ENCODE measurements at places on chromosomes 3 and 15.

DNA sequence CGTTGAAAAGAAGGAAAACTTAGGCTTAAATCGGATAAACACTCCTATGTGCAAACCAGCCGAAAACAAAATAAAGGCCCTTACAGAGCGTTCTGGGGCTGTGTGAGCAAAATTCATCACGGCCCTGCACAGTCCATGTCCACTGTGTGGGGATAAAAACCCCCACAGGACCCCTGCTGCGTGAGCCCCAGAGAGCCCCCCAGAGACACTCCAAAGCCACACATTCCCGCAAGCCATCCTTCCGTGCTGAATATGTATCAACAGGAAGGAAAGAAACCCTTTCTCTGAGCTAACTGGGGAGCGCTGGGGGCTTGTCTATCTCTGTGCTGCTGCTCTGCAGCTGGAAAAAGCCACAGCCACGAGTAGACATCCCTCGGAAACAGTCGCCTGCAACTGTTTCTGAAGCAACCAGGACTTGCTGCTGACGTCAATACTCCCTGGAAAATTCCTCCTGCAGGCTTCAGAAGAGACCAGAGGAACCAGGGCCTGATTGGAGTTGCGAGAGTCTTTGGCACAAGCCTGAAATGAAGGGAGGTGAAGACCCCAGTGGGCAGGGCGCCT, 72.7 kb downstream of the NUP210 start:
- peak; percentile 14 for DNase-seq

DNA sequence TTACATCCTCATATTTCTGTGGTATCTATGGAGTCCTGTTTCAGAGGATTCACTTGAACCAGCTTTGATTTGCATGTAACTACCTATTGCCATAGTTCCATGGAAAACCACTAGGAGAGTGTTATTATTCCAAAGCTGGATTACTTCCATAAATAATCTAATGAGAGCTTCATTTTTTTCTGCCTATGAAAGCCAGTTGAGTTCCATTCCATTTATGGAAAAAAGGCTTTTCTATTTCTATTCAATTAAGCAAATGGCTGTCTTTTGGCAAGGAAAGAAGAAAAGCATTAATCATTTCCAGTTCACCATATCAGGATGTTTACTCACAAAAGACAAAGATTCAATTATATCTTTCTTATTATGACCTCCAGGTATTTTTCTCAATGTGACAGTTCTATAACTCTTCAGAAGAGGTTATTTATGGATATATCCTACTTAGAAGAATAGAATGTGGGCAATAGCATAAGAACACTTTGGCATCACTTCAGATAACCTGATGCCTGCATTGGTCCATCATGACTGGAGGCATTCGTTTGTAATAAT, 259.9 kb upstream of the ZPLD1 start:
- no peak for DNase-seq

DNA sequence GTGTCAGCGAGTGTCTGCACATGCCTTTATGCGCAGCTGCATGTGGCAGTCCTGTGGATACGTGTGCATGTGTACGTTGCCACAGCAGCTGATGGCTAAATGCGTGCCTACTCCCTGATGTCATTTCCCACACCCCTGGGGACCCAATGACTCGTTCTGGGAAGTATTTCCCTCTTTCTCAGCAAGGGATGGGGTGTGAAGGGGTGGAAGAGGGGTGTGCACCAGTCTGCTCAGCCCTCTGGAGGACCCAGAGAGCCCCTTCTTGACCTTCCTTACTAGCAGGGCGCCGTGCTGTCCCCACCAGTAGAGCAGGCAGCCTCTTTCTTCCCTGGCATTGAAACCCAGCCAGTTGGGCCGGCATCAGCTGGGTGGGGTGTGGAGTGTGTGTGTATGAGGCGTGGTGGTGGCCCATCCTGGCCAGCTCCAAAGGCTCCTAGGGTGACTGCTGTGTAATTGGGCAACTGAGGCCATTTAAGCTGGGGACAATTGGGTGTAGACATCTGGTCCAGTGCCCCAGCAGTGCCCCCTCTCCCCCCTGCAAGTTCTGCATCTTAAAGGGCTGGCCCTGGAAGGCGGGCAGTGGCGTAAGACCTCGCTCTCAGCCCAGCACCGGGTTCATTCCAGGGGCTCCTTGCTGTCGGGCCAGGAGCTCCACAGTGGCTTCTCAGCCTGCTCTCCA, 19.2 kb downstream of the SNX33 start:
- DNase-seq, result peak; percentile 52

DNA sequence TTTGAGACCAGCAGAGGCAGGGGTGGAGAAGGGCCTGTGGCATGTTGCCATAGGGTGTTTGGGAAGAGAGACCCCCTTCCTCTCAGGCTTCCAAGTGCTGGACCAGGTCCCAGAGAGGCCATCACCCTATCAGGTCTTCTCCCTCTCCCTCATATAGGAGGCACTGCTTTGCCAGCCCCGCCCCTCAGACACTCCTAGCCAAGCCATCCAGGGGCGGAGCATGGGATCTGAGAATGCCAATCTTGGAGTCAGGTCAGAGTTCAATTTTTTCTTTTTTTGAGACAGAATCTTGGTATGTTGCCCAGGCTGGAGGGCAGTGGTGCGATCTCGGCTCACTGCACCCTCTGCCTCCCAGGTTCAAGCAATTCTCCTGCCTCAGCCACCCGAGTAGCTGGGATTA, 32.7 kb downstream of the CRABP1 start:
- DNase-seq, result no peak

- no peak for DNase-seq
Measured at GRCh38 chr3:52043750-52044149, 12.6 kb downstream of the DUSP7 start.

DNA sequence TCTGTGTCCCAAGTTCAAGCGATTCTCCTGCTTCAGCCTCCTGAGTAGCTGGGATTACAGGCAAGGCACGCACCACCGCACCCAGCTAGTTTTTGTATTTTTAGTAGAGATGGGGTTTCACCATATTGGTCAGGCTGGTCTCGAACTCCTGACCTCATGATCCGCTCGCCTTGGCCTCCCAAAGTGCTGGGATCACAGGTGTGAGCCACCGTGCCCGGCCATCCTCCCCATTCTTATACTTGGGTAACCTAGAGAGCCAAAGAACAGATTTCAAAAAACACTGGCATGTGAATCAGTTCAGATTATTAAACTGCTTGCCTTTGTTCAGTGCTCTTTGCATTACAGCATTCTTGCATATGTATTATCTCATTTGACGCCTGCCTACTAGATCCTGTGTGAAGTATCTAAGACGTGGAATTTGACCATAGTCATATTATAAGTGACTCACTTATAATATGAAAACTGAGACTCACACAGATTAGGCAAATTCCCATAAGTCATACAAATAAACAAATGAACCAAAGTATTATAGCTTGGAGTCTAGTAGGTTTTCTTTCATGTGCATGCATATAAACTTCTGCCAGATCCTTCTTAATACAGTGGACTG, 123.5 kb downstream of the UNC13C start:
- DNase-seq, result no peak

GRCh38 chr3:72085036-72085435, 300.1 kb upstream of the PROK2 start:
- no peak for DNase-seq

GRCh38 chr15:73366766-73367623, 1.8 kb downstream of the HCN4 start:
- DNase-seq, result no peak

DNA sequence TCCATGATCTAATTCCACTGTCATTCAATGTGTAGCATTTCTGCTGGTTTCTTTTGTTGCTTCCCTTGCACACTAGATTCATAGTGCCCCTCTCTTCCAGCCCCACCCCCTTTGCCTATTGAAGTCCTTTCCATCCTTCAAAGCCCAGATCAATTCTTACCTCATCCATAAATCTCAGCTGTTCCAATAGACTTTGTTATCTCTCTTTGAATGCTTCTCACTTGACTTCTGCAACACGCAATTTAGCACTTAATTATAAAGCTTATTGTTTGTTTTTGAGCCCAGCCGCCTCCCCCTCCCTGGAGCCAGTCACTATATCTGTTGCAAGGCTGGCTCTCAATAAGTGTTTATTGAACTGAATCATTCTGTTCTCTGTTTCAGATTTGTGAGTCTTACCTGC, 174.6 kb upstream of the TBL1XR1 start:
- no peak for DNase-seq

GRCh38 chr15:78727561-78727960, 83.7 kb downstream of the ADAMTS7 start:
- DNase-seq, result no peak

DNA sequence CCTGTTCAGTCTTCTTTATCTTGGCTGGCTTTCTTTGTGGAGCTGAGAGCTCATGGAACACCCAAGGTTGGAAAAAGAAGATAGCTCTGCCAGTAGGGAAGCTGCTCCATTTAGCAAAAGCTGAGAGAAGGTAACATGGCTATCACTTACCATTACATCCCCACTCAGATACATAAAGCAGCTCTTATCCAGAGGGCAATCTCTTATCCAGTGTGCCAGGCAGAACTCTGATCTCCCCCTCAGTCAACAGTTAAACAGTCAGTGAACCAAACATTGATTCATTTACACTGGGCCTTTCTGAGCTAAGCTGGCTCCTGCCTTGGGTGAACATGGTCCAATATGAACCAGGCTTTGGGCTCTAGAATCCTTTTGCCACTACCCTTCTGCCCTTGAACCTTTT, 624.2 kb downstream of the NTRK3 start:
- no peak for DNase-seq

DNA sequence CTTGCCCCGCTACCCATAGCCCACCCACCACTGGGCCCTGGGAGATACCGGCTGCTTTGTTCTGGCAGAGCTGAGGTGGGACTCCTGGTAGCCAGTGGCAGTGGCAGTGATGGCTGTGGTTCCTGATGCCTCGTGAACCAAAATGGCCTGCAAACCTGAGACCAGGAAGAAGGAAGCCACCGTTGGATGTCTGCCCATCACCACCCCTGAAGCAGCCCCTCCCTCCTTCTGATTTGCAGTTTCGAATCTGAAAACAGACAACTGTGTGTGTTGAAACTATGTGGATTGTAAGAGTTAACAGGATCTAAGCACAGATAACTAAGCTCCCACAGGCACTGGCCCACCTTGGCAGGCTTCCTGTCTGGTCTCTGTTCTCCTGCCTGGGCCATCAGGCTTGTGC, 66.6 kb downstream of the NUP210 start:
- DNase-seq, result no peak

- no peak for DNase-seq
Measured at GRCh38 chr3:184335291-184335660, 2.1 kb upstream of the FAM131A start.

DNA sequence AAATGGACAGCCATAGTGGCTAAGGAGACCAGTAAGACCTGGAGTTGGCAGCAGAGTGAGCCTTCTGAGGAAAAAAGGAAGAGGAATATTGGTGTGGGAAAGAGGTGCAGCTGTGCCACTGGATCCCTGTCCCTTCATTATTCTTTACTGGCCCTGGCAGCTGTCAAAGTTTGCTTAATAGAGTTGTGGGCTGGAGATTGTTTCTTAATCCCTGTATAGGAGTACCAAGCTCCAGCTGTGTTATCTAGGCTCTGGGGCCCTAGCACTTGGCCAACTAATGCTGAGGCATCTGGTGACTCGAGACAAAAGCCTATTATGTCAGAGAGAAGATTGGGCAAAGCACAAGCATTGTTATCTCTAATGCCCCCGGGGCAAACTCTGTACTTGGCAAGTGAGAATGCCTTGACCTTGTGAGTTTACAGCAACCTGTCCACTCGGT, 61.4 kb downstream of the ZNF609 start:
- DNase-seq, result no peak

- DNase-seq, result no peak
Measured at GRCh38 chr3:161413855-161414210, 42.5 kb upstream of the SPTSSB start.

DNA sequence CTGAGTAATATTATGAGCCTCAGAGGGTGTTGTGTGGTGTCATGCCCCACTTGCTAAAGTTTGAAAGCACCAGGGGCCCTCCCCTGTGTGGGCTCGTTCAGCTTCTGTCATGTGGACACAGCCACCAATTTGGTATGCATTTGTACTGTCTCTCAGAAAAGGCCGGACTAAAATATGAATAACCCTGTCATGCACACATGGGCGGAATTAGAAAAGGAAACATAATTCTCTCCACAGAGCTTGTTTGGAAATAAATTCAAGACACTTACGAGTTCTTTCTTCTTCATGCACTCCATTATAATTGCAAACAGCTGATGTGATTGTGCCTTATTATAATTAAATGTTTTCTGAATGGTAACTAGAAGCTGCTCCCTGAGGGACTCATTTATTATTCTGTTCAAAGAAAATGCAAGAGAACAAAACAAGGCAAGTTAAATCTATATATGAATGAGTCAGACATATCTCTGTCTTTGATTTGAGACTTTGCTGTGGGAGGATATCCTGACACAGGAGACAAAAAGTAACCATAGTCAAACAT, 39.1 kb downstream of the TRPM1 start:
- no peak for DNase-seq

DNA sequence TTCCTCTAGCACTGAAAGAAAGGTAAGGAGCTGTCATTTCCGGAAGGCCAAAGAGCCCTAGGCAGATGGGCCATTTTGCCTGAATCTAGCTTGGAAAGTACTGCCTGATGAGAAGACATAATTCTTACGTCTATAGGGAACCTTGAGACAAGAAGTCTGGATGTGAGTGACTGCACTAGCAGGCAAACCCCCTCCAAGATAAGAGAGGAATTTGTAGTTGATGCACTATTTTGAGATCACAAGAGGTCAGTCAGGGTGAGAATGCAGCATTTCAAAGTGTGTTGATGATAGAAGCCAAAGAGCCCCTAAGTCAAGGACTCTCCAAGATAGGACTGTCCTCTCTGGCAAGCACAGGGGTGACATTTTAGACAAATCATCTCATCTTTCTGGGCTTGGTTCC, 99.2 kb downstream of the HES1 start:
- DNase-seq, result no peak

DNA sequence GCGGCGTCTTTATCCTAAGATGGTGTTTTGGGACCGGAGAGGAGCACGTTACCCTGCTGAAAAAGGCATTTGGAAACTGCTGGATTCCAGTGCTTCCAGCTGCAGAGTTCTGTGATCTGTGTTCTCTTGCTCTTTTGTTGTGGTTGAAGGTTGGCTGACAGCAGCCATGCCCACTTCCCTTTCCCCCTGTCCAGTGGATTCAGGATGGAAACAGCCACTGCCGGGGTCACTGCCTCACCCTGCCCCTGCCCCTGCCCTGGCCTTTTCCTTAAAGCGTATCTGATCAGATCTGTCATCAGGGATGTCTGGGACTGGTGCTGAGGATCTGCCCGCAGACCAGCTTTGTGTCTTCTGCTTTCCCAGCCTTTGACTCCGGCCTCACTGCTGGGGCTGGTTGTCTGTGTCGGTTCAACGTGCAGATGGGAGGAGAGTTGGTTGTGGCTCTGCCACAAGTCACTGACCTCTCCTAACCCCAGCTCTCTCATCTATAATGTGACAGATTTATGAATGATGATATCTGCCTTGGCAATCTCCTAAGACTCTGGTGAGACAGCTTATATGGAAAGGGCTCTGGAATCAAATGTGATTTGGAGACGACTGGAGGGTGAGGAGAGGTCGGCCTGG, 219.4 kb upstream of the BHLHE40 start:
- DNase-seq, result no peak

DNA sequence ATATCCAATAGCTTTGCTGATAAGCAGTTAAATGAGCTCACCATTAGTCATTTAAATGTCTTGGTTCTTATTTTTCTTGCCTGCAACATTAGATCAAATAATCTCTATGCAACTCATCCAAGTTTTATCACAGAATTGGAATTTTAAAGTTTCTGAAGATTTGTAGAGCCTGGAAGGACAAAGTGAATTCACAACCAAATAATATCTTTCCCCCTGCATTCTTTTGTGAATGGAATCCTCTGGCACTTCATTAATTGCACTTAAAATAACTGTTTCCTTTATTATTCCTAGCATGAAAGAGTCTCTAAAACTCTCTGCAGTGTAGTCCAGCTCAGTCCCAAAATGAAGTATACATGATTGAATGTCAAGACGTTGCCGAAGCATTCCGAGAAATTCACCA, 345.6 kb upstream of the TGFBR2 start:
- no peak for DNase-seq

- DNase-seq, result no peak
Measured at GRCh38 chr15:63109498-63109897, 12.2 kb upstream of the LACTB start.

Measured in forelimb muscle (tissue), 1 donor.